ENCODE measurements at places on chromosomes 5 and 9.

GRCh38 chr9:18805386-18805785, 227.6 kb downstream of the SAXO1 start:
- no peak for DNase-seq

GRCh38 chr5:126732716-126733115, 44.2 kb upstream of the LMNB1 start:
- no peak for DNase-seq

DNA sequence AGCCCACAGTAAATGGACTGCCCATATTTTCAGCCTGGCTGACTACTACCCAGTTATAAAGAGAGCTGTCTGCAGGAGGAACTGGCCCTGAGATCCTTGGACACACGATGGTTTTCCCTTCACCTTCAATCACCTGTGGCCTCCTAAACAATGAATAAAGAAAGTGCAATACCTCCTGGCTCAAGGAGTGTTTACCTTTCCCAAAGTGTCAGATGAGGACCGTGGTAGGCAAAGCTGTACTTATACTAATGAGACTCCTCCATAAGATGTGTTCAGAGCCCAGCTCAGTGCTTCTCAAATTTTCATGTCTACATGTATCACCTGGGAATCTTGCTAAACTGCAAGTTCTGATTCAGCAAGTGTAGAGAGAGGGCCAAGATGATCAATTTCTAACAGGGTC, 284.5 kb upstream of the VLDLR start:
- DNase-seq, result no peak

DNA sequence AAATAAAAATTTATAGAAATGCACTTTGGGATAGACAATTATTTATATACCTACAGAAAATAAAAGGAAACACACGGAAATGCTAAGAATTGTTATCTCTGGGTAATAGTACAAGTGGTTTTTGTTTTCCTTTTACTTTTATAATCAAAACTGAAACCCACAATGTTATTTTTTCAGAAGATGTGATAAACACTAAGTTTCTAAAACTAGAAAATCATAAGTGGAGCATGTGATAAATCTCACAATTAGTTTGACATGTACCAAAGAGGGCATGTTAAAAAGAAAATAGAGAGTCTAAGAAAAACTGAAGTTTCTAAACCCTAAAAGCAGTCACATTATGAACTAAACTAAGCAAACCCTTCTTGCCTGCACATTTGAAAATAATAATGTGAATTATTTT, 61.1 kb downstream of the OXCT1 start:
- no peak for DNase-seq

GRCh38 chr5:25414742-25415141, 770.0 kb upstream of the CDH10 start:
- no peak for DNase-seq

DNA sequence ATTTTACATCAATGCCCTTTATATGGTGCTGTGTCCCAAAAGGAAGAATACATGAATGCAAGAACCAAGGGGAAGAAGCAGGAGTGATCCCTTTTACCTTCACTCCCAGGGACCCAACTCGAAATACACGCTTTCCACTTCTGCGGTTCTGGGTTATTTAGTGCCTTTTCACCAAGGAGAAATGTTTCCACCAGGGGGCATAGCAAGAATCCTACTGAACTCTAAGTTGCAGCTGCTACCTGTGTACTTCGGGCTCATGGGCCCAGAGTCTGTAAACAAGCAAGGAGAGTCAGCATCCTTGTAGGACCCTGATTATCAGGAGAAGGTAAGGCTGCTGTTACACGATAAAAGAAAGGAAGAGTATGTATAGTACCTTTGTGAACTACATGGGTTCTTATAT, 45.7 kb downstream of the DPYSL3 start:
- no peak for DNase-seq

DNA sequence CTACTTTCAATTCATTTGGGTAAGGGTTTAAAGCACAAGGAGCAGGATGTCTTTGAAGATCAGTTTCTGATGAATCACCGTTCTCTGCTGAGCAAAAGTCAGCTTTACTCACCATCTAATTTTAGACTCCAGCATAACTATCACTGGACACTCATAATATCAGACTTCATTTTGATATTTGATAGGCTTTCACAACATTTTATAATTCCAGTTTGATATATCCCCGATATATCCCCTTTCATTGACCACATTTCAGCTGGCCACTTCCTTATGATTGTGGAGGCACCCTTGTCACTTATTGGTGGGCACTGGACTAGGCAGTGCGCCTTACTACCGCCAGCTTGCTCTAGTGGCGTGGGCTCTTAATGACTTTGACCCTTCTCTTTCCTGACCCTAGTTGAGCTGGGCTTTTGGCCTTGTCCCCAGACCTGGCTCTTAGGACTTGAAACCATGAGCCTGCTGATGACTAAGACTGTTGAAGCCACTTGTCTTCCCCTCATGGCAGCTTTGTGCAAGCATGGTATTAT, 46.8 kb downstream of the CYSTM1 start:
- DNase-seq, result no peak

- DNase-seq, result no peak
Observed at GRCh38 chr5:44332285-44332971, 56.8 kb downstream of the FGF10 start.

DNA sequence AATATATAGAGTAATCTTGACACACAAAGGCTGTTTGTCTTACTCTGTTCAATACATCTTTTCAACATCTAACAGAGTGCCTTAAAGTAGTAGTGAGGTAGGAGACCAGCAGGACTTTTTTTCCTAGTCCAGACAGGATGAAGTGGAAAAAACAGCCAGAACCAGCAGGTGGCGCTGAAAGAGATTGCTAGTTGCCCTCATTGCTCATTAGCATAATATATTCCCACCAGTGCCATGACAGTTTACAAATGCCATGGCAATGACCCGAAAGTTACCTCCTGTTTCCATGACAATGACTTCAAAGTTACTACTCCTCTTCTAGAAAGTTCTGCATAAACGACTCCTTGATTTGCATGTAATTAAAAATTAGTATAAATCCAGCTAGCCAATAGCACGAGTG, 387.4 kb downstream of the ACTL7B start:
- DNase-seq, result no peak

Measured in stimulated activated CD4-positive, alpha-beta T cell treated with anti-CD3 and anti-CD28 coated beads, Interleukin-1b, Interleukin-23, amount 100 ng/mL, for 1 hour (primary cell).